Skeletal muscle cell (primary cell): ENCODE measurements at places on chromosomes 2 and 18.
A peak's percentile ranks its signal among the peaks of the same experiment; 100 is the strongest.

DNA sequence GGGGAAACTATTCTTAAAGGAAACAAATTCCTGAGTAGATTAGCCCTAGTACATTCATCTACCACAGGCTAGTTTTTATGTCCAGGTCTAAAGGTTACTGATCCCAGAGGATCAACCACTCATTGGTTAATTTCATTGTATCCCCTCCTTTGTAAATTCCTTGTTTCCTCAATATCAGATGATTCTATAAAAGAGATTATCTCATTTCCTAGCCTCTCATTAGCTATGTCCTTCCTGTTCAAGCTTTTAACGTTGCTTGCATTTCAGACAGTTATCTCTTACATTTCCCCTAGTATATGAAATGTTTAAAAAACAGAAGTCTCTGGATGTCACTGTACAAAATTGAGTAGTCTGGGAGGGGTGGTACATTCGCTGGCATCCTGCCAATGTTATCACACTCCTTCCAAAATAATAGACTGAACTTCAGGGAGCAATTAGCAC is 24.2 kb upstream of the ARMC9 start:
- DNase-seq, result no peak

- DNase-seq, result no peak
Observed at GRCh38 chr2:127640082-127641072, 5.6 kb upstream of the GPR17 start.

- DNase-seq, result no peak
Observed at GRCh38 chr18:50751947-50752346, 67.9 kb downstream of the MRO start.

GRCh38 chr2:236972491-236973342 is 113.0 kb upstream of the COPS8 start:
- peak; percentile 92 for DNase-seq

DNA sequence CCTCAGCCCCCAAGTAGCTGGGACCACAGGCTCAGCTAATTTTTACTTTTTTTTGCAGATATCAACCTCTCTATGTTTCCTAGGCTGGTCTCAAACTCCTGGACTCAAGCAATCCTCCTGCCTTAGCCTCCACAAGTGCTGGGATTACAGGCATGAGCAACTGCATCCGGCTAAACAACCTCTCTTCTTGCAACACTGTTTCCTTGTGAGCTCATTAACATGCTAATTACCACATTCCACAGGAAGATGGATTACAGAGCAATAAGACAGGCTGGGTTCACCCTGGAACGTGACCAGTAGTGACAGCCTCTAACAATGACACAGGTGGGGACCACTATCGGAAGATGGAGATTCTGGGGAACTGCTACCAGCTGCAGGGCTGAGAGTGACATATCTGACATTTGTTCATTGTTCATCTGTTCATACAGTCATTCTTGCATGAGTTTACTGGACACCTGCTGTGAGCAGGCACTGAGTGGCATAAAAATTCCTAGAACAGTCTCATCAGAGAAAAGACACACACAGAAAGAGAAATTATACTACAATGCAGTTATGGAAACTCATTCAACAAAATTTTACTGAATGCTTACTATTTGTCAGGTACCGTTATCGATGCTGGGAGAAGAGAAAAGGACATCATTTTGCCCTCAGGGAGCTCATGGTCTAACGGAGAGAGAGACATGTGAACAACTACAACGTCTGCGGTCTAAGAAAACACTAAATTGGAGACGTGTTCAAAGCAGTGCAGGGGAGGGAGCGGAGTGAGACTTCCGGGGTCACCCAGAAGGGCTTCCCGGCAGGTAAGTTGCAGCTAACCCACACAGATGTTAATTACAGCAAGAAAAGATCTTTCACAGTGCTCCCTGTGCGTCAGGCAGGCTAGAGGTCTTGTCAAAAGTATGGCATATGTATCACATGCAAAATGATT is 37.6 kb downstream of the PROC start:
- DNase-seq, result no peak
